Anterior cingulate cortex (tissue), 58 donors: ENCODE measurements at places on chromosomes 3 and 15.

- DNase-seq = no peak
Measured at GRCh38 chr15:61169275-61169903, 59.7 kb downstream of the RORA start.

GRCh38 chr15:50330921-50331320 is 24.1 kb downstream of the GABPB1 start:
- DNase-seq = no peak

DNA sequence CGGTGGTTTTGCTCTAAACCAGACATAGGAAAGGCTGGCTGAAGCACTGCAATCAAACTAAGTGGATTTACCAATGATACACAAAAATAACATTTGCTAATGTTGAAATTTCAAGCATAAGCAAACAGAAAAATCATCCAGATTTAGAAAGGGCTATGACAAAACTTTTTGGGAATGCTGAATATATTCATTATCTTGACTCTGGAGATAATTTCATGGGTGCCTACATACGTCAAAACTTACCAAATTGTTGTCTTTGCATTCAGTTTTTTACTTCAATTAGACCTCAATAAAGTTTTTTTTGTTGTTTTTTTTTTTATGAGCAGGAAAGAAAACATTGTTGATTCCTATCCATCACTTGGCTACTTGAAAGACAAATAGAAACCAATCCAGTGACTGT is 140.8 kb downstream of the NR2E3 start:
- no peak for DNase-seq

GRCh38 chr15:89003865-89004725 is 84.2 kb upstream of the ABHD2 start:
- no peak for DNase-seq

- no peak for DNase-seq
Measured at GRCh38 chr3:128066114-128066513, 13.9 kb downstream of the SEC61A1 start.

DNA sequence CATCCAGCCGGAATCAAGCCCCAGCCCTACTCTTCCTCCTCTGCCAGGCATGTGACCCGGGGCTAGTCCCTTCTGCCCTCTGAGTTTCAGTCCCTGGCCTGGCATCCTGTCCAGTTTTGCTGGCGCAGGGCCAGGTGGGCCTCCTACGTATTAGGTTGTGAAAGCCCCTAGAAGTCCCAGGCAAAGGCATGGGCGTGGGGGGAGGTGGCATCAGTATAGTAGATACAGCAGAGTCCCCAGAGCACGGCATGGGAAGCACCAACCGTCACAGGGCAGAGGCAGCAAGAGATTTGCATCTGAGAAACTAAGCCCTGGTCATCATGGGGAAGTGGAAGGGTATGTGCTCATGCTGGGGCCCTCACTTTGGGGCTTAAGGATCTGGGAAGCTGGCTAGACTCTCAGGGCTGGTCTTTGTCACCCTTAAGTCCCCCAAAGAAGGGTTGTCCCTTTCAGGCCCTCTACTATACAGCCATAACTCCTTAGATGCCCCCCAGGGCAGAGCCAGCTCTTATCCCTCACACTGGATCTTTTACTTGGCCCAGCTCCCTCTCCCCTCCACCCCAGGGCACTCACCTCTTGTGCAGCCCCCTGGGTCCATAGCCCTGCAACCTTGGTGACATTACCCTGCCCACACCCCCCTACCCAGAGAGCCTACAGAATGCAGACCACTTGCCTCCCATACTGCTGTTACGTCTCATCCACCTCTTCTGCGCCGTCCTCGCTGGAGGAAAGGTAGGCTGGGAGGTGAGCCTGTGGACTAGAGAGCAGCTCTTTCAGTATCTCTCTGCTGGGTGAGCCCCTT is 11.3 kb downstream of the NBEAL2 start:
- DNase-seq = no peak

GRCh38 chr15:32872621-32873283 is 154.9 kb downstream of the GREM1 start:
- no peak for DNase-seq

DNA sequence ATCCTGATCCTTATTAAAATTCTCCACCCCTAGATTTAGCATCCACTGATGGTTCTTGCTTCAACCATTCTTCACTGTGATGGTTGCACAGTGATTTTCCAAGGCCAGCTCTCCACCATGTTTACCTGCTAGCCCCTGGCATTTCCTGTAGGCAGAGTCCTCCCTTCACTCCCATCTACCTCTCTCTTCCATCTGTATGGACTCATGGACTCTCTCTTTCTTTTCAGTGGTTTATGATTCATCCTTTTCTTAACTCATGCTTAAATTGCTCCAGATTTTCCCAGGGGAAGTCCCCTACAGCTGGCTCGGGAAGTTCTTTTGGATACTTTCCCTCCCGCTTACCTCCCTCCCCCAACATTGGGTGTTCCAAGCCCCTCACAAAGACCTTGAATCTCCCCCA is 18.7 kb downstream of the TGM4 start:
- no peak for DNase-seq

DNA sequence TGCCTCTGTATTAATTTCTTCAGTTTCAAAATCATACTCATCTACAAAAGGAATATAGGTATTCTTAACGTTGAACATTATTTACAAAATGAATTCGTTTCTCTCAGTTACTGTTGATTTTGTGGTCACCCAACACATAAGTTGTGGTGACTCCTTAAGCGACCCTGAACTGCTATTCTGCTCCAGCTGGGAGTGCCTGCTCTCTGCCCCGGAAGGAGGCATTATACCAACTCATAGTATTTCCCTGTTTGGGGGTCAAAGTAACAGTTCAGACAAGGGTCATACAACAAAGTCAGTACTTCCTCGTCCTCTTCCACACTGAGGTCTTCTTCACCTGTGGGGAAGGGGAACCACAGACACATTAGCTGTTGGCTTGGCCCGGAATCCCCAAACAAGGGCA is 75.7 kb upstream of the FAM3D start:
- DNase-seq = no peak

- DNase-seq = no peak
Measured at GRCh38 chr15:28208583-28208982, 109.5 kb upstream of the OCA2 start.

GRCh38 chr3:48194446-48195071 is 6.3 kb upstream of the CDC25A start:
- peak; percentile 8 for DNase-seq

GRCh38 chr3:20316238-20316637 is 130.2 kb upstream of the SGO1 start:
- no peak for DNase-seq

DNA sequence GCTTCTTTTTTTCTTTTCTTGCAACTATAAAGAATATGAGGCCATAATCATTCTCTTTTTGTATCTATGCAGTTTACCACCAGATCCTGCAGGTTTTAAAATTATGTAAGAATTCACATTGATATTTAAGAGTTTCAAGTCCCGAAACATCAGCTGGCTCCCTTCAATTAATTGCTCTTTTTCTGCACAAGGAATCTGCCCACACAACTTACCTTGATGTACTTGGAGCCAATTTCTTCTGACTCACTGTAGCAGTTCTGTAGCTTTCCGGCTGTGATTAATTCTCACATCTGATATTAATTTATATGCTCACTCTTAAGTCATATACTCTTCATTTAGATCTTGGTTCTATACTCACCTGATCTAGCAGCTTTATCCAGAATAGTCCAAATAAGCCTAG is 781.8 kb downstream of the CADM2 start:
- no peak for DNase-seq

DNA sequence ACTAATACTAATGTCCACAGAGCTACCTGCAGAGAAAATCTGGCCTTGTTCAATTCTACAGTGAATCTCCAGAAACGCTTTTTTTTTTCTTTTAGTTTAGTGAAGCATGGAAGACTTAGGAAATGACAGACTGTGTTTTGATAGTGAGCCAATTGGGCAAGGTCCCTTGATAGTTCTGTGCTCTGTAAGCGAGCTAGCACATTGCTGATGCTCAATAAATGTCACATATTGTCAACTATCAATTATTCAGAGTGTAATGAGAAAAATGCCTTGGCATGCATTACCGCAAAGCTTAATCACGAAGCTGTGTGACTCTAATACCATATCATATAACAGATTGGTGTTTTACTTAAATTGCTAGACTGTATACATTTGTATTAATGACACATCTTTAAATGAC is 5.2 kb upstream of the C3orf85 start:
- no peak for DNase-seq

- no peak for DNase-seq
Measured at GRCh38 chr15:57327985-57328471, 48.3 kb upstream of the CGNL1 start.

- DNase-seq = no peak
Measured at GRCh38 chr3:23444386-23444785, 241.3 kb downstream of the UBE2E2 start.

GRCh38 chr15:52144656-52145178 is 32.1 kb upstream of the BCL2L10 start:
- no peak for DNase-seq

DNA sequence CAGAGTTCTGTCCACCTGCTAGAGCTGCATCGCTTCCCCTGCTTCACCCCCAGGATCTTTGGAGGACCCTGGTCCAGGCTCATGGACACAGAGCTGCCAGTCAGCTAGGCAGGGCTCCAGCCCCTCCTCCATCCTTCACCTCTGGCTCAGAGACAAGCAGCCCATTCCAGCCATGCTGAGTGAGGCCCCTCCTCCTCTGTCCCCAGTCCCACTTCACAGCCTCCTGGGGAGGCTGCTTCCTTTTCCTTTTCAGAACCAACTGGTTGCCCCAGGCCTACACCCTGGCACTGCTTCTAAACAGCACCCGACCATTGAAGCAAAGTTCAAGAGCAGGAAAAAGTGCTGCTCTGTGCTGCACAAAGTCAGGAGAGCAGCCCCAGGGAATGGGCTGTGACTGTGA is 22.2 kb downstream of the IQSEC1 start:
- peak; percentile 43 for DNase-seq

GRCh38 chr3:16504242-16504641 is 9.3 kb downstream of the RFTN1 start:
- no peak for DNase-seq

DNA sequence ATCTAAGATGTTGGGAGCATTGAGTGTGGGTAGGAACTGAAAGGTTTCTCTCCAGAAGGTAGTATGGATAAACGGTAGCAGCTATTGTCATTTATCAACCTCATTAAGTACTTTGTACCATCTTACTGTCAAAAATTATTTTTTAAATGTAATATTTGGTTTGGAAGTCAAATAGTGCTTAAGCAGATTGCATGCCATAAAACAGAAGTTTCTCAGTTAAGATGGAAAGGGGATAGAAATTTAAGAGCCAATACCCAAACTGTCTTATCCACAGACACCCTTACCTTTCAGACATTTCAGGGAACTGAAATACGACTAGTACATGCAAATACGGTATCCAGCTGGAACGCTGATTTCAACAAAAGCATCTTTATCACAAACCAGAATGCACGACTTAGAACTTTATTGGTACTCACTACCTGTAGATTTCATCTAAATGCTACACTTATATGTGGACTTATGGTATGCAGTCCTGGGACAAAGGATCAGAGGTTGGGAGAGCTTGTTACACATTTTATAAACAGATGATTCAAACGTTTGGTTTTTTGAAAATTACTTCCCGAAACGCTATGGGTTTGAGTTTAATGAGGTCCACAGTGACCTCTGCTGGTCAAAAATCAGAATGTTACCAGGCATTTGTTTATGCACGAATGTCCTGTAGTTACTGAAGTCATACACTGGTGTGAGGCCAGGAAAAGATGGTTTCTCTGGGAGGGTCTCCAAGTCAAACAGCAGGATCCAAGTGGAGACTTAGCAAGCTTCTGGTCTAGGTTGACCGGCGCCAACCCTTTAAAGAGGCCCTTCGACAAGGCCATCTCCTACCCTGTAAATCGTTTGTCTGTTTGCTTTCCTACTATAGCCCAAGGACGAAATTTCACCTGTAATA is 45.7 kb upstream of the DUT start:
- no peak for DNase-seq

DNA sequence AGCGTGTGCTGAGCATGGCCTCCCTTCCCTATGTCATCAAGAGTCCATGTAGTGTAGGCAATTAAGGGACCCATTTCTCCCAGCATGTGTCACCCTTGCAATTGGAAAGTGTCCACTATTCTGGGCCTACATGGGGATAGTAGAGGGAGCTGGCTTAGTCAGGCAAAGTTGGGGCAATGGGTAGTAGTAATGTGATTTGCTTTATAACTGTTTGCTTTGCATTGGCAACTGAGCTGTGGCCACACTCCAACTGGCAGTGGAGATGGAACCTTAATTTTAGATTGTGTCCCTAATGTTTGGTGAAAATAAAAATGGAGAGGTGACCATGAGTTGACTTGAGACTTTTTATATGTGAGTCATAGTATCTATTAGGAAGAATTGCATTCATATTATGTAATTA is 97.7 kb upstream of the SAMMSON start:
- DNase-seq = no peak

GRCh38 chr3:35187908-35188307 is 451.4 kb upstream of the ARPP21 start:
- DNase-seq = no peak

- DNase-seq = no peak
Measured at GRCh38 chr15:60895986-60896385, 333.1 kb downstream of the RORA start.

- no peak for DNase-seq
Measured at GRCh38 chr15:55222588-55222987, 25.8 kb upstream of the RSL24D1 start.
